ENCODE measurements at places on chromosomes 6 and 20.

- H3K27me3 ChIP-seq: no peaks in the 10 kb centered on the region
- H3K4me3 ChIP-seq: no peak overlapping the region
- no peak for DNase-seq
Observed at GRCh38 chr20:48631114-48632016, 196.4 kb downstream of the PREX1 start.

DNA sequence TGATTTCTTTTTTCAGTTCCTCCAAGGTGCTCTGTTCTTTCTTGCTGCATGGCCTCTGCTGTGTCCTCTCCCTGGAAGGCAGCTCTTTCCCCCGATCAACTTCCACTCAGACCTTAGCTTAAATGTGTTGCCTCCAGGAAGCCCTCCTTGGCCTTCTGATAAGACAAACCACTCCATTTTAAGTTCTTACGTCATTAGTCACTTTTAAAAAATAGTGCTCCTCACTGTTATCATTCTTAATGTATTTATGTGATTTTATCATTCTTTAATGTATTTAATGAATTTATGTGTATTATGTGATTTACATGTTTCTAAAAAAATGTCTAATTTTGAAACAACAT lies 12.2 kb upstream of the MANBAL start:
- H3K4me3 ChIP-seq: no peak overlapping the region
- peak overlapping the region; percentile 61 for H3K27ac ChIP-seq
- no peaks in the 10 kb centered on the region for H3K4me1 ChIP-seq
- H3K36me3 ChIP-seq: no peaks in the 10 kb centered on the region
- no peaks in the 10 kb centered on the region for H3K27me3 ChIP-seq

GRCh38 chr20:44747166-44748004 lies 1.7 kb downstream of the KCNK15 start:
- no peaks in the 10 kb centered on the region for H3K36me3 ChIP-seq
- H3K4me1 ChIP-seq: no peaks in the 10 kb centered on the region
- no peak overlapping the region for H3K27ac ChIP-seq
- H3K4me3 ChIP-seq: no peak overlapping the region

GRCh38 chr6:32843331-32843978 lies 392 bp downstream of the PSMB8 start:
- H3K27ac ChIP-seq: peak overlapping the region; percentile 90
- peak overlapping the region; percentile 72 for H3K4me3 ChIP-seq
- H3K4me1 ChIP-seq: no peaks in the 10 kb centered on the region
- no peaks in the 10 kb centered on the region for H3K27me3 ChIP-seq
- DNase-seq: no peak

DNA sequence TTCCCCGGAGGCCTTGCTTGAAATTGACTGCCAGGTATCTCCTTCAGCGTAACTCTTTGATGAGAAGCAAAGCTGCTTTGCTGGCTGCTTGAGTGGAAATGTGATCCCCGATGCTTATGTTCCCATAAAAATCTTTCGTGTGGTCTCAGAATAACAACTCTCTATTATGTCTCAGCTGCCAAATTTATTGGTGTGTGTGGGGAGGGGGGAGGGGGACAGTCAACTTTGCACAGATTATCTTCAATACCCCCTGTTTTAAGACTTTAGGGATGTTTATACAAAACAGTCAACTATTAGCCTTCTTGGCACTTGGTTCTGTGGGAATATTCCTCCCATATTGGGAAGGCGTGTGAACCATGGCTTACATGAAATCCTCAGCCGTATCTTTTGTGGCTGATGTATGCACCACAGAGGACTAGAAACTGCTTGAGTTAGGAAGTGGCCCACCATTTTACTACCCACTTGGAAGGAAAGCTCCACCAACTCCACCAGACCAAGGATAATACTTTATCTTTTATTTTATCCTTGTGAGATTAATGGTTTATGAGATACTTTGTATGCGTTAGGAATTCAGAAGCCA lies 101.5 kb upstream of the SLC24A3 start:
- H3K36me3 ChIP-seq: no peaks in the 10 kb centered on the region
- H3K4me3 ChIP-seq: no peak overlapping the region
- H3K27me3 ChIP-seq: no peaks in the 10 kb centered on the region
- H3K27ac ChIP-seq: peak overlapping the region; percentile 45
- H3K4me1 ChIP-seq: no peaks in the 10 kb centered on the region
- DNase-seq: peak; percentile 28

DNA sequence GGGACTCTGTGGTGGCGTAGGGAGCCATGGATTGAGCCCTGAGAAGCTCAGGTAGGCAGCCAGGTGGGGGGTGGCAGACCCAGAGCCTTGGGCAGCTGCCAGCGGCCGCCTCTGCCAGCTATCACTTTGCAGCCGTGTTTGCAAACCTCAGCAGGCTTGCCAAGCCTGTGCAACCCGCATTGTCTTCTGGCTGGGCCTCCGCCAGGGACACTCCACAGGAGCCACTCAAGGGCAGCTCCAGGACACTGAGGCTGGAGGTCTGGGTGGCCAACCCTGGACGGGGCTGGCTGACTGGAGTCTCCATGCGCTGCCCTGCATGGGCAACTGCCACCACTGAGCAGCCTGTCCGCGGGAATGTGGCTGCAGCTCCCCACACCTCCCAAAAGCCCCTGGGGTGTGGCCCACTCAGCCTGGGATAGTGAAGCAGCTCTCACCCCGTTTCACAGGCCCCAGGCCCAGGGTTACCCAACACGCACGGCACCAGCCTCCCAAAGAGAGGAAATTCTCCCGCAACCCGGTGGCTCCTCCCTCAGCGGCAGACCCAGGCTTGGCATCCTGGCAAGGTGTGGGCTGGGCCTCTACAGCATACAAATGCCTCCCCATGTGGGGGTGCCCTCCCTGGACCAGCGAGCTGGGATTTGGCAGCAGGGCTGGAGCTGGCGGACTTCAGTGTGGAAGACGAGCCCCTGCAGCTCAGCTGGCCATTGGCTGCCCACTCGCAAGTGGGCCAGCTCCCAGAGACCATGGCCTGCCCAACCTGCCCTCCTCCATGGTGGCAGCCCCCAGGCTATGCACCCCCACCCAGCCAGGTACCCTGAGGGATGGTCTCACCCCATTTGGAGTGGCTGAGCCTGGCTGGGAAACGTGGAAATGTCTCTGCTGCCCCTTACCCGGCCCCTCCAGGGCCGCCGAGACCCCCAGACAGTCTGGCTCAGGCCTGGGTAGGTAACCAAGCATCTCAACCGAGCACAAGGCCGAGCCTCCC lies 2.9 kb downstream of the CHRNA4 start:
- no peak for DNase-seq
- peaks cover 8% of the 10 kb centered on the region for H3K27me3 ChIP-seq
- H3K36me3 ChIP-seq: no peaks in the 10 kb centered on the region
- no peak overlapping the region for H3K4me3 ChIP-seq
- H3K4me1 ChIP-seq: peaks cover 6% of the 10 kb centered on the region
- H3K27ac ChIP-seq: no peak overlapping the region

GRCh38 chr20:24704899-24705298 lies 235.5 kb downstream of the SYNDIG1 start:
- H3K27ac ChIP-seq: no peak overlapping the region
- no peaks in the 10 kb centered on the region for H3K4me1 ChIP-seq
- no peak for DNase-seq
- H3K36me3 ChIP-seq: no peaks in the 10 kb centered on the region

DNA sequence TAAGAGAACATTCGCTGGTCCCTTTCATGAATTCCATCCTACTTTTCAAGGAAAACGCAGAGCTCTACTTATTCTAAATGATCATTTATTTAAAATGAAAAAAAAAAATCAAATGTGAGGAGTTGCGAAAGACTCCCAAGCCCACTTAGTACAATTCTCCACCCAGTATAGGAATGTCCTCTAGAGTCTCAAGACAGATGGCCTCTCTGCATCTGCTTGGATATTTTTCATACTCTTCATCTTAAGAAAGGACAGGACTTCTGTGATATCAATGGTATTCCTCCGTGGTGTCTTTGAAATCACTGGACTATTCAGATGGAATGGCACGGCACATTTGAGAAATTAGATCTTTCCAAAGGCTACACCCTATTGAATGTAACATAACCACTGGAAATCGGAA lies 107.1 kb downstream of the PTPRK start:
- H3K27me3 ChIP-seq: no peaks in the 10 kb centered on the region
- H3K4me1 ChIP-seq: no peaks in the 10 kb centered on the region
- no peaks in the 10 kb centered on the region for H3K36me3 ChIP-seq
- DNase-seq: no peak
- no peak overlapping the region for H3K4me3 ChIP-seq

- H3K27ac ChIP-seq: no peak overlapping the region
- no peaks in the 10 kb centered on the region for H3K27me3 ChIP-seq
- no peaks in the 10 kb centered on the region for H3K36me3 ChIP-seq
- H3K4me1 ChIP-seq: no peaks in the 10 kb centered on the region
Observed at GRCh38 chr6:75124983-75125382, 80.9 kb downstream of the COL12A1 start.

GRCh38 chr6:112348334-112348874 lies 1.3 kb downstream of the RFPL4B start:
- no peaks in the 10 kb centered on the region for H3K4me1 ChIP-seq
- no peaks in the 10 kb centered on the region for H3K27me3 ChIP-seq
- DNase-seq: no peak

- no peaks in the 10 kb centered on the region for H3K36me3 ChIP-seq
- H3K4me1 ChIP-seq: no peaks in the 10 kb centered on the region
- H3K4me3 ChIP-seq: no peak overlapping the region
- DNase-seq: no peak
- no peak overlapping the region for H3K27ac ChIP-seq
Observed at GRCh38 chr6:155472886-155473285, 17.2 kb upstream of the NOX3 start.

DNA sequence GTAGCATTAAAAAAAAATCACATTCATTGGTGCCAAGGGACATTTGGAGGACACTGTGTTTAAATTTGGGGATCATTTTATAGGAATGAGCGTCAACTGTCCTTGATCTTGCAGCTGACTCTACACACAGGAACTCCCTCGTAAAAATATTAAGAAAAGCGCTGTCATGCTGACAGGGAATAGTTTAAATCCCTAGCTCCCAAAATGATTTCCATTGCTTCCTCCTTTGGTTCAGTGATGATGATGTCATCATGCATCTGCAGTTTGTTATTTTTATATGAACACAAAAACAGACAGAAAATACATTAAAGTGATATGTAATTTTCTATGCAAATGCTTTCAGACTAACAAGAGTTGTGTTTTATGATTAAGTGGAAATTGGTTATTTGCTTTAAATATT lies 275.6 kb downstream of the BTBD9 start:
- no peaks in the 10 kb centered on the region for H3K27me3 ChIP-seq
- no peak overlapping the region for H3K27ac ChIP-seq
- no peak for DNase-seq
- no peak overlapping the region for H3K4me3 ChIP-seq

DNA sequence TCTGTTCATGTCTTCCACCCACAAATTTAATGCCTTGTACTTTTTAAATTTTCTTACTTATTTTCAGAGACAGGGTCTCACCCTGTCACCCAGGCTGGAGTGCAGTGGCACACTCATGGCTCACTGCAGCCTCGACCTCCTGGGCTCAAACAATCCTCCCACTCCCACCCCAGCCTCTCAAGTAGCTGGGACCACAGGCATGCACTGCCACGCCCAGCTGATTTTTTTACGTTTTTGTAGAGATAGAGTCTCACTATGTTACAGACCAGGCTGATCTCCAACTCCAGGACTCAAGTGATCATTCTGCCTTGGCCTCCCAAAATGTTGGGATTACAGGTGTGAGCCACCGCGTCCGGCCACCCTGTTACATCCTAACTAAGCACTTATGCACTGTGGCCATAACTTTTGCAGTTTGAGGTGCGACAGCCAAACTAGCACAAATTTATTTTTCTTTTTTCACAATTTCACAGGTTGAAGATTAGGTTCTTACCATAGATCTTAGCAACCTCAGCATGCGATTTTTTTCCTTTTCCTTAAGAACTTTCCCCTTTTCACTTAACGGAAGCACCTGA lies 92.1 kb downstream of the EPB41L2 start:
- H3K36me3 ChIP-seq: no peaks in the 10 kb centered on the region
- no peaks in the 10 kb centered on the region for H3K27me3 ChIP-seq
- no peak overlapping the region for H3K4me3 ChIP-seq
- H3K27ac ChIP-seq: no peak overlapping the region
- no peak for DNase-seq

DNA sequence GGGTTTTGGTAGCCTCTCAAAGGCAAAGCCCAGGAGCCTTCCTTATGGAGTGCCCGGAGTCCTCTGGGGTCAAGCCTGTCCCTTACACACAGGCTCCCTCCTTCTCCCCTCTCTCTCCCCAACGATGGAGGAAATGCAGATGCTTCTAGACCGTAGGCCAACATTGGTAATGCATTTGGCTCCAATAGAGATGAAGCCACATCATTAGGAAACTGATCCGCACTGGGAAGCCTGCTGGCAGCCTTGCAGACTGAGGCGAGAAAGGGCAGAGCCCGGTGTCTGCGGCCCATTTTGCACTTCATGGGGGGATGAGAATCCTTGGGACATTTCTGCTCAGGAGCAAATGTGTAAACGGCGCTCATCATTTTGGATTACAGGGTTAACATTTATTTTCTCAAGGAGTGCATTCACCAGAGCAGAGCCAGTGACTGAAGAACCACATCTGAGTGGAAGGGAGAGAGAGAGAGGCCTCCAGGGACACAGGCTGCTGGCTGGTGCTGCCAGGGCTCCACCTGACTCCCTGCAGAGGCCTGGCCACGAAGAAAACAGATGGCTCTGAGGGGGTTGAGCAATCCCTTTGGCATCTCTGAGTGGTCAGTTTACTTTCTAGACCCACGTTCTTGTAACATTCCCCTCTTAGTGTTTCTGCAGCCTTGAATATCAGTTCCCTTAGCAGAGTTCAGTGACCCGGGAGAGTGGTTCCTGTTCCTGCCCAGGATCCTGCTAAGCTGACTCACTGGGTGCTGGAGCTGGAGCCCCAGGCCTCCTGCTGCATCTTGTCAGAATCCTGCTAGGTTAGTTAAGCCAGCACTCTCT lies 4.4 kb upstream of the CST3 start:
- H3K27ac ChIP-seq: no peak overlapping the region
- H3K4me1 ChIP-seq: no peaks in the 10 kb centered on the region
- no peak for DNase-seq
- H3K4me3 ChIP-seq: no peak overlapping the region
- no peaks in the 10 kb centered on the region for H3K27me3 ChIP-seq

- no peak overlapping the region for H3K27ac ChIP-seq
- DNase-seq: no peak
- H3K4me3 ChIP-seq: no peak overlapping the region
- H3K4me1 ChIP-seq: no peaks in the 10 kb centered on the region
Observed at GRCh38 chr20:61557621-61558020, 305.6 kb downstream of the CDH4 start.

GRCh38 chr6:143677891-143678791 lies at the start of gene PHACTR2:
Gene PHACTR2 (plus strand): TSS chr6:143677965. CDS start chr6:143678164, 199 bp downstream.
- peak within 1 kb of the TSS; percentile 94 for H3K27ac ChIP-seq
- H3K36me3 ChIP-seq: no peaks in the 10 kb centered on the region
- H3K27me3 ChIP-seq: no peaks in the 10 kb centered on the region
- peak within 1 kb of the TSS; percentile 72 for H3K4me3 ChIP-seq

GRCh38 chr6:16576451-16577368 lies 184.6 kb downstream of the ATXN1 start:
- H3K4me3 ChIP-seq: no peak overlapping the region
- H3K27ac ChIP-seq: no peak overlapping the region
- H3K4me1 ChIP-seq: no peaks in the 10 kb centered on the region

- no peaks in the 10 kb centered on the region for H3K36me3 ChIP-seq
- peak; percentile 16 for DNase-seq
- no peak overlapping the region for H3K27ac ChIP-seq
- no peaks in the 10 kb centered on the region for H3K27me3 ChIP-seq
- H3K4me1 ChIP-seq: peaks cover 8% of the 10 kb centered on the region
- H3K4me3 ChIP-seq: peak overlapping the region; percentile 34
Observed at GRCh38 chr20:33685328-33686099, 671 bp downstream of the E2F1 start.
